HFFc6 (cell line): ENCODE measurements at places on chromosomes 11 and 22. TPM values are rescaled to one million over a fixed set of nuclear protein-coding genes. Genes with fewer than 3 reads are reported as not detected.
A peak's percentile ranks its signal among the peaks of the same experiment; 100 is the strongest.

Gene SHANK2
- total RNA-seq = 0.67 to 3.8 TPM (median 2.0 TPM) in 3 replicates

Gene NPTXR
- 1.4 and 4.8 TPM in 2 replicates for total RNA-seq

Gene APOBEC3C
- total RNA-seq = 45.2 to 79.9 TPM (median 52.2 TPM) in 3 replicates

Gene APOBEC3A
- not detected in 2 replicates for total RNA-seq

Gene CD151
- total RNA-seq = 778 to 1,049 TPM (median 1,042 TPM) in 3 replicates

Gene KRTAP5-8
- not detected in 3 replicates for total RNA-seq

Gene SLC5A1
- not detected in 3 replicates for total RNA-seq

- no peak overlapping the region for H3K4me3 ChIP-seq
- no peaks in the 10 kb centered on the region for H3K36me3 ChIP-seq
- peak; percentile 16 for DNase-seq
- peaks cover 44% of the 10 kb centered on the region for H3K27me3 ChIP-seq
Observed at GRCh38 chr11:102757823-102758549, 22.4 kb downstream of the MMP10 start.

- peak overlapping the region; percentile 65 for H3K4me3 ChIP-seq
- DNase-seq = peak; percentile 8
- no peak overlapping the region for H3K27ac ChIP-seq
- peaks cover 9% of the 10 kb centered on the region for H3K4me1 ChIP-seq
Observed at GRCh38 chr11:61516675-61517572, 8.4 kb downstream of the LRRC10B start.

- no peak for DNase-seq
- no peaks in the 10 kb centered on the region; the same call in 1 of the 2 replicates for H3K27me3 ChIP-seq
- no peaks in the 10 kb centered on the region for H3K36me3 ChIP-seq
- H3K27ac ChIP-seq = no peak overlapping the region
- peaks cover 25% of the 10 kb centered on the region; the same call in 1 of the 2 replicates for H3K4me1 ChIP-seq
Observed at GRCh38 chr11:87275176-87275575, 237.4 kb downstream of the TMEM135 start.

DNA sequence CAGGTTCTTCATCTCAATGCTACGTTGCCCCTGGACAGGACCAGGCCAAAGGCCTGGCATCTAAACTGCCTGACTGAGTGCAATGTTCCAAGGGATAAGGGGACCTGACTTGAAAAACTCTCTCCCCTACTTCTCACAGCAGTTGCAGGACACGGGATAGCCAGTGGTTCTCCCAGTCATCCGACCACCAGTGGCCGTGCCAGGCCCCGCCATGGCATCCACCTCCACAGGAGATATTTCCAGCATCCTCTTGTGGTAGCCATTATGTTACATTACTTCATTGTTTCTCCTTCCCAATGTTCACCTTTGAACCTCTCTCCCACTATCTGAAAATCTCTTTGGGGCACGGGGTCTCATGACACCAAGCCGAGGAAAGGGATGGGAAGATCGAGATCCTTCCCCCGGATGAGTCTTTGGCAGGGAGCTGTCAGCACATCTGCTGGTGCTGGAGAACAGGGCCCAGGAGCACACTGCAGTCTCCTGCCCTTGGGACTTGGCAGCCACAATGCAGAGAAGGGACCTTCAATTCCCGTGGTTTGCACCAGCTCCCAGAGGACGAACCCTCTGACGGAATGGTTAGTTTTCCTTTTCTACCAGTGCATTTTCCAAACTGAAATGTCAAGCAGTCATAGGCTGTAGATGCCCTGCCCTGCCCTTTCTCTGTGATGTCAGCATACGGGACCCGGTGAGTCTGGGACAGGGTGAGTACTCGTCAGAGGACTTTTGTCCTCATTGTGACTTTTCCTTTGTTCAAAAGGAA is 121.2 kb downstream of the ETS1 start:
- H3K27me3 ChIP-seq = peaks cover 2% of the 10 kb centered on the region; the same call in 1 of the 2 replicates
- H3K4me3 ChIP-seq = no peak overlapping the region
- H3K4me1 ChIP-seq = peaks cover 90% of the 10 kb centered on the region
- peaks cover 64% of the 10 kb centered on the region for H3K36me3 ChIP-seq

GRCh38 chr22:48636746-48637145 is 1190.9 kb downstream of the BRD1 start:
- H3K36me3 ChIP-seq = peaks cover 5% of the 10 kb centered on the region; the same call in 1 of the 2 replicates
- H3K27me3 ChIP-seq = no peaks in the 10 kb centered on the region; the same call in 1 of the 2 replicates

GRCh38 chr22:22031183-22031945 is 48.8 kb upstream of the TOP3B start:
- peaks cover 24% of the 10 kb centered on the region for H3K27me3 ChIP-seq
- no peak overlapping the region for H3K27ac ChIP-seq
- H3K4me1 ChIP-seq = no peaks in the 10 kb centered on the region
- no peak overlapping the region for H3K4me3 ChIP-seq
- DNase-seq = no peak

DNA sequence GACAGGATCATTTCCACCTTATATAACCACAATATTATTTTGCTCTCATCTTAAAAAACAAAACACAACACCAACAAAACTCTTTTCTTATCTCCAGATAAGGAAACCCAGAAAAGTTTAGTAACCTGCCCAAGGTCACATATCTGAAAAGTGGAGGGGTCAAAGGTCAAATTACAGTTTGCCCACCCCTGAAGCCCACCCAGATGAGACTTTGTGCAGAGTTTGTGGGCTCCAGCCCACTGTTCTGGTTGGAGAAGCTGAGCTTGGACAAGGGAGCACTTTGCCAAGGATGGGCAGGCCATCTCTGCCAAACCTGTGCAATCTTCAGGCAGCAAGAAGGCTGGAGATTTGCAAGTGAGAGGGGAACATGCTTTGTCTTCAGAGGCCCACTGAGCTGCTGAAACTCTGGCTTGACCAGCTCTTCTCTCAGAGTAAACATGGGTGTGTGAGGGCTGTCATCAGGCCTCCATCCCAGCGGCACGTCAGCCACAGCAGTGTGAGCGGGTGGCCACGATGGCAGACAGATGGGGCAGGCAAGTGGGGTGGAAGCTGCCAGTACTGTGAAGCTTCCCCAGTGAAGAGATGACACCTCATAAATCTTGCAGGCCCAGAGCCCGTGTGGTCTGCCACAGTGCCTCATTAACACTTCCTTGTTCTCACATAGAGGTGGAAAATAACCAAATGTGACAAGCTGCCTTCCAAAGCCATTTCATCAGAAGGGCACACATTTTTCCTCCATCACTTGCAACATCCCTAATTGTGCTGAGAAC is 111.8 kb downstream of the CCDC81 start:
- peaks cover 42% of the 10 kb centered on the region for H3K4me1 ChIP-seq
- no peak overlapping the region for H3K4me3 ChIP-seq
- H3K27ac ChIP-seq = no peak overlapping the region
- no peak for DNase-seq
- H3K27me3 ChIP-seq = peaks cover under 1% of the 10 kb centered on the region

DNA sequence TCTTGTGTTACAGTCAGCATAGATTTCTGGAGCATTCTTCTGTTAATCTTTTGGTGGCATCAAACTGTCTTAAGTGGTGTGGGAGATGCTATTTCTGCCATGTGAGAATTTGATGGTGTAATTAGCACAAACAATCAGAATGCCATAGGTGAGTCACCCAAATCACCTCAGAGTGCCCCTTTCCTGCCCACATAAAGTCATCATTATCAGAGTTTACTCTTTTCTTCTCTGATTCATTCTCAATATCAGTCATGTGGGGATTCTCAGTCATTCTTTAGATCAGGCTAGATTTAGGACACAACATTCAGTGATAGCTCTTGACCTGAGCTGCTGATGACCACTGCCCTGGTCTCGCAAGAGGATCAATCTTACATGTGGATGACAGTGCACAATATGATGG is 23.7 kb upstream of the MS4A6A start:
- no peak for DNase-seq
- H3K36me3 ChIP-seq = no peaks in the 10 kb centered on the region
- H3K4me3 ChIP-seq = no peak overlapping the region
- H3K4me1 ChIP-seq = no peaks in the 10 kb centered on the region
- no peaks in the 10 kb centered on the region for H3K27me3 ChIP-seq
- no peak overlapping the region for H3K27ac ChIP-seq

DNA sequence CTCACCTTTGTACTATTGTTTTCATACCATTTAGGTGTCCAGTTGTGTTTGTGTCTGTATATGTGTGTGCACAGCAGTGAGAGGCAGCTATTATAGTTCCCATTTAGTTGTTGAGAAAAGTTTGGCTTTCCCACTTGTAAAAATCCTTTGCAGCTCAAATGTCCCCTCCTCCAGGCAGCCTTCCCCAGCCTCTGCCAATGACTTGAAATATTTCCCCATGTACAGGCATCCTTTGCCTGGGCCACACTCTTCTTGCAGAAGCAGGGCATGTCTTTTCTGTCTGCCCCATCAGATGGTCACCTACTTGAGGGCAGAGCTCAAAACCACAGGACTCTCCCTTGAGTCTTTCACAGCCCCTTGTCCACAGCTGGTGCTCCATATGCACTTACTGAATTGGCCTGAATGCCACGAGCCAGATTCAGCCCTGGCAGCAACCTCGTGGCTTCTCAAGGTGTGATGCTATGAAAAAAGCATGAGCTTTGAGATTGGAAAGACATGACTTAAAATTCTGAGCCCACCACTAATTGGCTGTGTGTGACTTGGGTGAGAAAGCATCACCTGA is 39.3 kb downstream of the MYEOV start:
- no peaks in the 10 kb centered on the region for H3K27me3 ChIP-seq
- peaks cover 76% of the 10 kb centered on the region for H3K4me1 ChIP-seq
- no peak overlapping the region for H3K4me3 ChIP-seq
- H3K36me3 ChIP-seq = peaks cover 54% of the 10 kb centered on the region
- no peak overlapping the region for H3K27ac ChIP-seq
- no peak for DNase-seq

DNA sequence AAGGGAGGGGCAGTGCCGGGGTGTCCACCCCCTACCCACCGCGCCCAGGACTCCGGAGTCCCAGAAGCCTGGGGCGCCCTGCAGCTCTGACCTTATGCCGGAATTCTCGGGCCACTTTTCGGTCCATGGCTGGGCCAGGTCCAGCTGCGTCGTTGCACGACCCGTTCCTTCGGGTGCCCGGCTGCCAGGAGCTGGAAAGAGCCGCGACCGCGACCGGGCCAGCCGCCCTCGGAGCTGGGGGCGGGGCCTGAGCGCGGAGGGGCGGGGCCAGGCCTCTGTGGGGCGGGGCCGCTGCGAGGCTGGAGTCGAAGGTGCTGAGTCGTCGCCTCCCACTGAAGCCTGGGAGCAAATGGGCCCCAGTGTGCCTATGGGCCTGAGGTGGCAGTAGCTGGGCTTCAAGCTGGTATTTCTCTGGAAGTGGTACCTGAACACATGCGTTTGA is at the start of gene USH1C:
Gene USH1C (minus strand): TSS at position 236 of the 442 bp plus-strand sequence. CDS start 109 bp downstream, at position 127.
- no peaks in the 10 kb centered on the region for H3K36me3 ChIP-seq
- H3K4me1 ChIP-seq = no peaks in the 10 kb centered on the region
- H3K27ac ChIP-seq = no peak within 1 kb of the TSS
- no peak within 1 kb of the TSS for H3K4me3 ChIP-seq
- no peak for DNase-seq

GRCh38 chr22:32745251-32745995 is 56.1 kb upstream of the TIMP3 start:
- H3K4me3 ChIP-seq = peak overlapping the region; percentile 82
- H3K36me3 ChIP-seq = no peaks in the 10 kb centered on the region
- DNase-seq = no peak
- H3K27me3 ChIP-seq = peaks cover 5% of the 10 kb centered on the region

DNA sequence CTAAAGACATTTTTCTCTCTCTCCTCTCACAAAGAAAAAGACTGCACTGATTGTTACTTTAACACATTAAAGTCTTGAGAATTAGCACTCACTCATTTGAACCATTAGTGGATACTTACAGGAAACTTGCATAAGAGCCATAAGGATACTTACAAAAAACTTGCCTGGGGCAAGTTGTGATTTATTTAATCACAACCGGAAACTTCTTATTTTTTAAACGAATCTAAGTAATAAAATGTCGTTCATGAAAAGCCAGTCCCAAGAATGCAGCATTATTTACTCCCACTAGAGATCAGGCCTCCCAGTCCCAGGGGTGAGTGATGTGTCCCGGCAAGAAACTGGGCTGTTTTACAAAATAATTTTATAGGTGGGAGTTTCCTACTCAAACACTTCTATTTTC is 59.3 kb upstream of the TTC12 start:
- no peak overlapping the region for H3K4me3 ChIP-seq
- no peaks in the 10 kb centered on the region for H3K27me3 ChIP-seq
- no peaks in the 10 kb centered on the region for H3K4me1 ChIP-seq
- H3K36me3 ChIP-seq = no peaks in the 10 kb centered on the region

GRCh38 chr11:83938148-83938547 is 652.0 kb upstream of the CCDC90B start:
- no peak for DNase-seq
- H3K27ac ChIP-seq = no peak overlapping the region
- no peaks in the 10 kb centered on the region for H3K4me1 ChIP-seq

DNA sequence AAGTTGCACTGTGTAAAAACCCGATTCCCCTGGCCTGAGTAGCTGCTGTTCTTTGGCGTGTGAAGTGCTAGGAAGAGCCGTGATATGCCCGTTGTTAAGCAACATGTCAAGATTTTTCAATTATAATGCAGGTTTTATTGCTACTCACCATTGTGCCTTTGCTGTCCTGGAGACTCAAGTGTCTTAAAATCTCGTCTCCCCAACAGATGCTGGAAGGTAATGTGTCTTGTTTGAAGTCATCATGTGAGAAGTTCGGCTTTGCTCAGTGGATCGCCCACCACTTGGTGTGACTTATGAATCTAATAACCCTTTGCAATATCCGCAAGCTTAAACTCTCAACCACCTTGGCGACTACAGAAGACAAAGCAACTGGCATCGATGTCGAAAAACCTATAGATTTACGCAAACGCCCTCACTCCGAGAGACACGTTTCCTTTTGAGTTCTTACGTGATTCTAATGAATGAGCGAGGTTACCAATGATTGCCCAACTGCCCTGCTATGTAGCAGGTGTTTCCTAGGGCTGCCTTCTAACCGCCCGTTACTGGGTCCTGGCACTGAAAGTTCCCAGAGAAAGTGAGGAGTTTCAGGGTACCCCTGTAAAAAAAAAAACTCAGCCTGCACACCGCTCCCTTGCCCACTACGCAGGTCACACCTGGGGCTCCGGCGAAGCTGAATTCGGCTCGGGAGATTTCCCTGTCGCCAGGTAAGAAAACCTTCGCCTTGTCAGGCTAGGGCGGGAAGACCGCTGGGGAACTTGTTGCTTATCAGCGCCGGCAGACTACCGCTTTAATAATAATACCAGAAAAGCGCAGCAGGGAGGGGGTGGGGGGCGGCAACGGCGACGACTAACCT is 21.2 kb upstream of the BDNF start:
- peaks cover 58% of the 10 kb centered on the region for H3K4me1 ChIP-seq
- DNase-seq = no peak
- no peaks in the 10 kb centered on the region for H3K27me3 ChIP-seq
- no peak overlapping the region for H3K27ac ChIP-seq
